ENCODE measurements at places on chromosomes 13 and 19.

DNA sequence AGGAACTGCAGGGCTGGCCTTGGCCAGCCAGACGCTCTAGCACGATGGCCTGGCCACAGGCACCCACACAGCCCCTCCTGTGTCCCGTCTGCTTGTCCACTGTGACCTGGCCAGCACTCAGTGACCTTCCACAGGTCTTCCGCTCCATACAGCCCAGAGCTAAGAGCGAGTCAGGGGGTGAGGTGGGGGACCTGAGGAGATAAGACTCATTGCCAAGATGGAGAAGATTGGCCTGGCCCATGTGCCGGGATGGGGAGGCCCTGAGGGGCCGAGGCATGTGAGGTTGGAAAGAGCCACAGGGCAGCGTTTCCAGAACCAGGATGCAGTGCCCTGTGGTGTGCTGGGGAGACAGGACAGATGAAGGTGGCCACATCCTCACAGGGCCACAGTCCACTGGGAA, 10.2 kb upstream of the SLC7A9 start:
- DNase-seq: no peak

GRCh38 chr13:106986687-106987426, 418.9 kb upstream of the ARGLU1 start:
- no peak for DNase-seq

DNA sequence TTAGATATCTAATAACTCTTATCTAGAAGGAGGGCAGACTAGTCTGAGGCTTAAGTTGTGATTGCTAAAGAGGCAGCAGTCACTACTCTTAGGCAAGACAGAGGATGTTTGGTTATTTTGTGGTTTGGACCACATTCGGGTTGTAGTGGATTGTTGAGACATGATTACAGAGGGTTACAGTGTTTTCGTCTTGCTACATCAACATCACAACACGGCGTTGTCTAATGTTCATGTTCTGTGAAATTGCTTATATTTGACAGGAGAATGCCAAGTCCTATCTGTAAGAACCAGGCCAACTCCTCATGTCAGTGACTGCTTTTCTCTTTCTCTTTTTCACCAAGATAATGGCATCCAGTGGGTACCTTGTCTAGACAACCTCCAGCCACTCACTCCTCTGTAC, 16.8 kb upstream of the TM9SF2 start:
- no peak for DNase-seq

DNA sequence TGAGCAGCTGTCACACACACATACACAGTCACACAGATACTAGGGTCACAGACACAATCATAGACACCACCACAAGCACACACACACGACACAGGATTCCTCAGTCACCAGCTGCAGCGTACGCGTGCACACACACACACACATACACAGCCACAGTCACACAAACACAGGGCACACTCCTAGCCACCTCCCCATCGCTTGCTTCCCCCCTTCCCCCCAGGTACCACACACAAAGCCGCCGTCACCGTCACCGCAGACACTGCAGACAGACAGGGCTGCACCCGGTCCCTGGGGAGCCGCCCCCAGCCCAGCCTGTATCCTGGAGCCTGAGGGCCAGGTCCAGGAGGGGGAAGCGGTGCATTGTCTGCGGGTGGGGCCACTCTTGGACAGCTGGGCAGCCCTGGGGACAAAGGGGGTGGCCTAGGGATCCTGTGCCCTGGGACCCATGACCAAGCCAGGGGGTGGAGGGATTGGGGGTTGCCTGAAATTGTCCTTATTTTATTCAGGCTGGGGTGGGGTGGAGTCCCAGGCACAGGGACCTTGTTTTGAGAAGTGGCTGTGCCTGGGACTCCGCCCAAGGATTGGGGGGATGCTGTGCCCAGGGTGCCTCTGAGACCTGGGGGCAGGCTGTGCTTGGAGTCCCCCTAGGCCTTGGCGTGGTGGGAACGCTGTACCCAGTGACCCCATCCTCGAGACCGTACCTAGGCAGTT, 957 bp downstream of the NUMBL start:
- no peak for DNase-seq

GRCh38 chr13:32042551-32042950, 11.0 kb downstream of the FRY start:
- no peak for DNase-seq
